ENCODE measurements at places on chromosomes 3 and 15.

DNA sequence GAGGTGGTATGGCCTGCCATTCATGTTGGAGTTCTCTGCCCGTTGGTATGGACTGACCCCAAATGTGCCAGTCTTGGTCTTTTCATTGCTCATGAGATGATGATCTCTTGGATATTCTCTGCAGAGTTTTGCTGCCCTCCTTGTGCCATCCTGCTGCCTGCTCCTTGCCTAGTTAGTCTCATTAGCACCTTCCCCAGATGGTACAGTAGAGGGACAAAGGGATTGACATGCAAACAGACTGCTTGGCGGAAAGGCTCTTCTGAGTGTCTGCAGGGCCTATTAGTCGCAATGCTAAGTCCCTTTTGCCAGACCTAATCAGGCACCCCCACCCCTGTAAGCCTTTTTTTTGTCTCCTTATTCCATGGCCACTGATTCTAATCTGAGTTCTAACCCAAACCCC, 90.6 kb downstream of the ARNT2 start:
- no peak for DNase-seq

DNA sequence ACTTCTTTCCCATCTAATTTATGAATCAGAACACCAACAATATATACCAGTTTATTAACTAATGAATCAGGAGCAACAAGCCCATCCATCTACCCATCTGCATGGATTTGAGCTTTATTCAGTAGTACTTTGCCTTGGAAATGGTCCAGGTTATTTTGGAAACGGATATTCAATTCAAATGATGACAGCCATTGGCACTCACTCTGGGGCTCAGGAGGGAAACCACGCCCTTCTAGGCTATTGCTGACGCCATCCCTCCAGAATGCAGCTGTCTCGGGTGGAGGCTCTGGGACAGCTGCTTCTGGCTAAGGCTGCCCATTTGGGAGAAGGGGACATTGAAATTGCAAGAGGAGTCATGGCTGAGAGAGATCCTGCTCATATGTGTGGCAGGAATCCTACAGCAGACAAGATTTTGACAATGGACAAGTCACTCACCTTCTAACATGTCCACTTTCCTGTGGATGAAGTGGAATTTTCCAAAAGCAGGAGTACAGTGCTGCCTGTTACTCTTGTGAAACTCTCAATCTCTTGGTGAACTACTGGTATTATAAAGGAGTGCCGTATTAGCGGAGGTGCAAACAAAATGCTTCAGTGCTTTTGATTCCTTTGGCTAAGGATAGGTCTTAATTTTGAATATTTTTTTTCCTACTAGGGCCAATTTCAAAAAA, 29.3 kb upstream of the TRAK1 start:
- peak; percentile 9 for DNase-seq

DNA sequence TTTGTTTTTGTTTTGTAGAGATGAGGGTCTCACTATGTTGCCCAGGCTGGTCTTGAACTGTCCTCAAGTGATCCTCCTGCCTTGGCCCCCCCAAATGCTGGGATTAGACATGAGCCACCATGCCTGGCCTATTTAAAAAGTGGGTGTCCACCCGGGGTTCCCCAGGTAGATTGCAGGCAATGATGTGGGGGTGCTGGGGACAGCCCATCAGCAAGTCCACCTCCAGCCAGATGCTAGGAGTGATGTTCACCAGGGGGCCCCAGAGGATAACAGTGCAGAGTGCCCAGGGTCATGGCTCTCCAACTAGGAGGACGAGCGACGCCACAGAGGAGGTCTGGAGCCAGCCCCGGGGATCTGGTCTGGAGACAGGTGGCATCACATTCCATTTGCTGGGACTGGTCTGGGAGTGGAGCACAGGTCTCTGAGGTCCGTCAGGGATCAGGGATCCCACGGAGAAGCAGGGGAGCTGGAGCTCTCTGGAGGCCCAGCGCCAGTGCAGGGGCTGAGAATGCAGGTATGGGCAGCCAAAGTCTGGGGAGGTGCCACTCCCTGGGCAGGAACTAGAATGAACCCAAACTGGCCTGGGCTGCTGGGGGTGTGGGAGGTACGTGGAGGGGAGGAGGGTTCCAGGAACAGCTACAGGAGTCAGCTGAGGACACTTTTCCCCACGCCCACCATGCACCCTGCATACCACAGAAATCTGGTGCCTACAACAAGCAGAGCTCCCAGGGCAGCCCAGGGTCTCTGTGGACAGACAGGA, 51.2 kb upstream of the PCSK6 start:
- DNase-seq: no peak

GRCh38 chr15:98442379-98442833, 205.9 kb upstream of the IGF1R start:
- no peak for DNase-seq

DNA sequence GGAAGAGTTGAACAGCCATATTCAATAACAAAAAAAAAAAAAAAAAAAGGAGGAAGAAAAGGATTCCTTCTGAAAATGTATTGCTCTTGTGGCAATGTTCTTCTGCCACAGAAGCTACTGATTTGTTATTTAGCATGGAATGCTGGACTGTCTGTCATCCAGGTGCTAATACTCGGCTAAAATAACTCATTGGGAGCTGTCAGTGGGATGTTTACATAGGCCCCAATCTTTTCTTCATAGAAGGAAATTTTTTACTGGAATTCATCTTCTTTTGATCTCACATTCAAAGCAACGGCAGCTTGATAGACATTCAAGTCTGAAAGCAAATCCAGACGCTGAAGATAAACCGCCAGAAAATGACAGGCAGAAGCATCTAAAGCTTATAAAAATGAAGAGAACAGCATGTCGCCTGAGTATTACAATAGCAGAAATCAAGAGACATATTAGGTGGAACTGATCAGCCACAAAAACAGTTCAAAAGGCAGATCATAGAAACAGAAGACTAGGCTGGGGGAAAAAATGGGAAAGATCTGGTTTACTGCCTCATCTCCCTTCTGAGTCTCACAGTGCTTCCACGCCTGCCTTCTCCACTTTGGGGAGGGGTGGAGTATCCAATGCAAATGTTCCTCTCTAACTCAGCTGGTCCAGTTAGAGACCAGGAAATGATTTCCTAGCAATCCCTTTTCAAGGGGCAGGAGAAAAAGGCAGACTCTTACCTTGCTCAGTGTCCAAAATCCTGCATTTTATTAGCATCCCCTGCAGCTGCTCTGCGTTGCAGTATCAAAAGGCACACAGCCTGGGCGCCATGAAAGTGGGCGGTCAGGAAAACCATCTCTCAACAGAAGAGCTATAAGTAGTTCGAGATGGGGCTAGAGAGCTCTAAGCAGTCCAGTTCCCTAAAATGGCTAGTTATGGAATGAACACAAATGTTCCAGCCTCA, 451.9 kb downstream of the FOXP1 start:
- DNase-seq: no peak

DNA sequence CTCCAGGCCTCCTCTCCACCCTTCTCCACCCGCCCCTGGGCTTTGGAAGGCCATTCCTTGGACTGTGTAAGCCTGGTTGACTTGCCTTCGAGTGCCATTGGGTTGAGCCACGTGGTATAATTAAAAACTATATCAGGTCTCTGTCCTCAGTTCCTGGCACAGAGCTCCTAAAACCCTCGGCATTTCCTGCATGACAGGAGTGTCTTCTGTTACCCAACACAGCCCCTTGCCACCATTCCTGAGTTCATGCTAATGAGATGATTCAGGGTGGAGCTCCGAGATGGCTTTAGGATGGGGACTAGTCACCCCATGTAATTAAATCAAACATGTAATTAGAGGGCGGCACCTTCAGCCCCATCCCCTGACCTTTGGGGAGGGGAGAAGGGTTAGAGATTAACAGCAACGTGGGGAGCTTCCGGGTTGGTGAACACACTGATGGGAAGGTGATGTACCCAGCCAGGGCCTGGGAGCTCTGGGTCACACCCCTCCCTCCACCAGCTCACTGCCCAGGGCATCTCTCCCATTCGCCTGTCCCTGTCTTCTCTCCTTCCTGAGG, 256.4 kb downstream of the FAM43A start:
- DNase-seq: no peak

Measured in NCI-H1092 treated with DMSO at 0.1 percent for 48 hours (cell line).